ENCODE measurements at places on chromosomes 12 and 14.

GRCh38 chr14:60775296-60775695, 40.7 kb downstream of the MNAT1 start:
- DNase-seq = no peak

DNA sequence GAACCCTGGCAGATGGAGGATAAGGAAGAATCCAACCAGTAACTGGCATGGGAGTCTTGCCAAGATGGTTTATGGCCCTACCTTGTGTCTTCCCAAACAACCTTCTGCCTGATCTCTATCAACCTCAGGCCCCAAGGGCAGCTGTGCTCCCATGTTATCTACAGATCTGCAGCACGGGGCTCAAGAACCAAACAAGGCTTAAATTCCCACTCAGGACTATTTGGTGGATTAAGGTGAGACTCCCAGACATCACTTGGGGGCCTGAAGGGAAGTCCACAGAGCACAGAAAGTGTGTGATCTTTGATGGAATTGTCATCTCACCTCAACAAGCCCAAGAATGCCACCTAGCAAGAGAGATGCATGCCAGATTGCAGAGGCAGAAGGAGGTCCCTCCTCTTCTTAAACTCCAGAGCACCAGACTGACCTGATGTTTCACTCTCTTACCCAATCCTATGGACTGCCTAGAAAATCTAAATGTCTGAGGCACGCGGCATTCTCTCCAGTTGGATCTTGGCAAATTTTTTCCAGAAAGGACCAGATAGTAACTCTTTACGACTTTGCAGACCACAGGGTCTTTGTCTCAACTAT, 759.5 kb upstream of the TBX3 start:
- no peak for DNase-seq

DNA sequence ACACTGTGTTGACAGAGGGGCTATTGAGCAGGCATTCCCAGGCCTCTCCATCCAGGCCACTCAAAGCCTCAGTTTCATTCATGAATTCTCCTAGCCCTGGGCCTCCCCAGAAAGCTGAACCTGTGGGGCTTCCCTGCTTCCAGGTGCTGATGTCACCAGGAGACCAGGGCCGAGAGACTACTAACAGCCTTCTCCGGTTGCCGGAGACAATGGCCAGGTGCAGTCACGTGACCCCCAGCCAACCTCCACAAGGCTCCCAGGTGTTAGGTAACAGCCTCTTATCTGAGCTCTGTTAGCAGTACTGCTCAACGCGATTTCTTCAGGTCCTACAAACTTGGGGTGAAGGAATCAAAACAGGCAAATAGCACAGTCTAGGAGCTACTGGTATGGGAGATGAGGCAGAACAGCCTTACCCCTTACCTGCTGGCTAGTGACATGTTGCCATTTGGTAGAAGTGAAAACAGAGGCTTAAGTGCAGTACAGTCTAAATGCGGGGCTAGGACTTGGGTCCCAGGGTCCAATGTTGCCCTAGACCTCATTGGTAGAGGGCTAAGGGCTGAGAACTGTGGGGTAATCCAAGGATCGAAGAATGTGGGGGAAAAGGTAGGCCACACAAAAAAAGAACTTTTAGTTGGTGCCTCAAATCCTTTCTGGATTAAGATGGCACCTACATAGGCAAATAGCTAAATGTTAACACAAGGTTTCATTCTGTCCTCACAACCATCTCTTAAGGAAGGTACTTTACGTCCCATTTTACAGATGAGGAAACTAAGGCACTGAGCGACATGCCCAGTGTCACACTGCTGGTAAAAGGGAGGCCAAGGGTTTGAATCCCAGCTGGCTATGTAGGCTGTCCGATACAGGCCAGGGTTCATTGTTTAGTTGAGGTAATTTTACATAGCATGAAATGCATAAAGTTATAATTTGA, 3.8 kb downstream of the CCDC88C start:
- DNase-seq = no peak

DNA sequence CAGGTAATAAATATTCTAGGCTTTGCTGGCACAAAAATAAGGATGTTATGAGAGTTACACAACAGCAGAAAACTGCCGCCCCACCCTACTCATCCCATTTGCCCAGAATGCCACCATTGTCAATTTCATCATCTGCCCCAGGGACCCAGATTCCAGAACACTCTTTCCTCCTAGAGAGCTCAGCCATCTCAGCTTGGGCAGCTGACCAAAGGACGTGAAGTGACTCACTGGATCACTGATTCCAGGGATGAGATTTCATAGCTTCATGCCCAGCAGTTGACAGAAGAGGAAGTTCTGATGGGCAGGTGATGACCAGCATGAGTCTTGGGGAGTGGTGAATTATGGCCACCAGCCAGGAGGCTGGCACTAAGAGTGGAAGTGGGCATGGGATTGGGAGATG, 450.3 kb downstream of the RMST start:
- no peak for DNase-seq

GRCh38 chr12:38391007-38391406, 74.4 kb downstream of the ALG10B start:
- no peak for DNase-seq

GRCh38 chr14:67819563-67820421, at the start of gene RAD51B:
TSS of gene RAD51B (plus strand) at chr14:67819779.
- peak; percentile 90 for DNase-seq

DNA sequence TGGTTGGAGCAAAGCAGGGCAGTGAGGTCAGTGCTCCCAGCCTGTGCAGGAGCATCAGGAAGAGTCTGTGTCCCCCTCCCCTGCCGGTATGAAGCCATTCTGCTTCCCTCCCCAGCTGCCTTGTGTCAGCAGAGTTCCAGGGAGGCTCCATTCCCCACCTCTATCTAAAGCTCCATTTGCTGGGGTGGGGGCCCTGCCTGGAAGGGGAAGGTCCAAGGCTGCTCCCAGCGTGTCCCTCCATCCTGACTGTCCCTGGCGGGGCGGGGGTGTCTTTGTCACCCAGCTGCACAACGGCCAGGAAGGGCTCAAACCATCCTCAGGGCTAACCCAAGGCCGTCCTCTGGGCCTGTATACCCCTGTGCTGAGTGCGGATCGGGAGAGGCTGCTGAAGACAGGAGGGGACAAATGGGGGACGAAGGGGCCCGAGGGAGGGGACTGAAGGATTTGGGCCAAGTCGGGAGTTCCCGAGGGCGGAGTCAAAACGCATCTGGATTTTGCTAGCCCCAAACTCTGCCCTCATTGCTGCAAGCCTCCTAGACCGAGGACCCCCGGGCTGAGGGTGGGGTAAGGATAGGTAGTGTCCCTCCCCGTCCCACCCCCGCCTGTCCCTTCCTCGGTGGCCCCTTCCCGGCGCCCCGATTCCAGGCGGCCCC, 748 bp upstream of the ACVRL1 start:
- no peak for DNase-seq

DNA sequence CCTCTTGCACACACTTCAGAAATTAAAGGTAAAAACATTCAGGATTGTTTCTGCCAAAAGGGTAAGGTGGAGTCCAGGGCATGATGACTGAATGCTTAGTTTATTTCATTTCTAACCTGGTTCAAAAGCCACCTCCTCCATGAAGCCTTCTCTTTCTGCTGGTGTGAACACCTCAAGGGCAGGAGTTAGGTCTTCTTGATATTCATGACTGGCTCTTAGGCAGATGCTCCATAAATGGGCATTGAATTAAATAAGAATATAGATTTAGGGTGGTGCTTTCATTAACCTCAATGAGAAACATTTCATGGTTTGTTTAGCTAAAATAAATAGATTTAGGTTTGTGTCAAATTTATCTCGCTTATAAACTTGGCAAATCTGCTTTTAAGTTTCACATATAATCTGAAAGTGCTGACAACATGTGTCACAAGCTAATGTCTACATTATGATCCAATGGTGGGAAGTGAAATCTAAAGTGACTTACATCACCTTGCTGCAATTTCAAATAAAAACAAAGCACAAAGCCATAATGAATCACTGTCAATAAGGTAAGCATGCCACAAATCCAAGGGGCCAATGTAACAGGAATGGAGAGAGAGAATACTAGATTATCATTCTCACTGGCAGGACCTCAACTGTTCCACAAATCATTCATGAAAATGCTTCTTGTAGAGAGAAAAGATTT, 72.7 kb upstream of the GRIP1 start:
- no peak for DNase-seq

- DNase-seq = no peak
Observed at GRCh38 chr14:33952541-33952940, 1.7 kb upstream of the EGLN3 start.

- no peak for DNase-seq
Observed at GRCh38 chr12:6428326-6428725, 16.4 kb upstream of the CD27 start.

DNA sequence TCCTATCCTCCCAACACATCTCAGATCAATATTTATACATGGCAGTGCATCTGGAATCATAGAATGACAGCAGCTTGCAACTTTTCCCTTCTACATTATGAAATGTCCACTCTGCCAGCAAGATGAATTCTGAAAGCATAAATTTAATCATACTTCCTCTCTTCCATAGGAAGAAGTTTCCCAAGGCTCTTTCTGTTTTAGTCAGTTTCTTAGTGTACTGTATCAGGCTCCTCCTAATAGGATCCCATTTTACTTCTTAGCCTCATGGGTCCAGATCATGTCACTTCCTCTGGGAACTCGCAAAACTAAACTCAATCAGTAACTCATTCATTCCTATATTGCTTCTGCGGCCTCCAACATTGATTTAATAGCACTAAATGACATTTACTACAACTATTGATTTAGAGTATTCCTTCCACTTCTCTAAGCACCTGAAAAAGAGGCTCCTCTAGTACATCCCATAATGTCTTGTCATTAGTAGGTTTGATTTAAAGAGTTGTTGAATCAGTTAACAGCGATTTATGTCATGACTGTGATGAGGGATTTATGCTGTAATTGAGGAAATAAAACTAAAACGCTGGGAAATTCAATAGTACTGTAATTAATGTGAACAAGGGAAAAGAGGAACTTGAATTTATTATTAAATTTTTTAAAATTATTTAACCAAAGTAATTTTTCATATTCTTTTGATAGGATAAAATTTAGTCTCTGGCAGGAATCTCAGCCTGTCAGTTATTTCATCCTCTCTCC, 4.0 kb downstream of the CLEC1A start:
- no peak for DNase-seq

DNA sequence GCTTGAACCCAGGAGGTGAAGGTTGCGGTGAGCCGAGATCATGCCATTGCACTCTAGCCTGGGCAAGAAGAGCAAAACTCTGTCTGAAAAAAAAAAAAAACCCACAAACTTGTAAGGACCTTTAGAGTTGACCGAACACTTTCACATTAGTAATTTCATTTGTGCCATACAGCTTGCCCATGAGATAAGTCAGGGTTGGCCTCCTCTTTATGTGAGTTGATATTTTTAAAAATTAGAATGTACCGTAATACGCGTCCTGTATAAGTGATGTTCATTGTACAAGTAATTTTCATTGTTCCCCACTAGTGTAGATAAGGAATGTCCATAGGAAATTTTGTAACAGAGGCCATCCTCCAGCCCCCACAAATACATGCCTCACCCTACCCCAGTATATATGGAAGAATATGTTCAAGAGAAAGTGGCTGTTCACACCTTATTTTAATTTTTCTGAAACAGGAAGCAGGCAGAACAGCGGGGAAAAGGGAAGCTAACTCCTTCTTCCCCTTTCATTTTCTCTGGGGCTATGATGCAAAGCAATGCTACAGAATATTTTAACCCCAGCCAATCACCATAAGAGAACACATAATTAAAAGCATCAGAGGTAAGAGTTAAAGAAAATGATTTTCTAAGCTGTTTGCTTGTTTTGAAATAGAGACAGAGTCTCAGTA, 31.9 kb upstream of the HIF1A start:
- no peak for DNase-seq

- peak; percentile 34 for DNase-seq
Observed at GRCh38 chr12:93591137-93591868, 18.8 kb downstream of the SOCS2 start.

DNA sequence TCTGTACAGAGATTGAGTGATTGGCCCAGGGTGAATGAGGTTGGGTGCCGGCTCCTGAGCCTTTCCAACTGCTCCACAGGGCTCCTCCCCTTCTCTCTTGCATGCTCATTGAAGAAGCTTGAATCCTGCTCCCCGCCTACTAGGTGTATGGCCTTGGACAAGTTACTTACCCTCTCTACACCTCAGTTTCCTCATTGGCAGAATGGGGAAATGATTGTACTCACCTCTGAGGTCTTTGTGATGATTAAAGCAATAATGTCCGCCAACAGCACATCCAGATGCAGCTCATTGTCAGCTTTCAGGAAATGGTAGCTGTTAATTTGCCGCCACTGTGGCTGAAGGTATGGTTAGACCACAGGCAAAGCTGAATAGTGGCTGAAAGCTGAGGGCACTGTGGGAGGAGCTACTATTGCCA, 174.1 kb downstream of the CRADD start:
- no peak for DNase-seq

- DNase-seq = no peak
Observed at GRCh38 chr14:30420515-30420914, 138.4 kb upstream of the G2E3 start.

All from G401 (cell line).